ENCODE measurements at places on chromosomes 6 and 20.

GRCh38 chr6:12163149-12163548 lies 127.0 kb upstream of the EDN1 start:
- no peak for DNase-seq

DNA sequence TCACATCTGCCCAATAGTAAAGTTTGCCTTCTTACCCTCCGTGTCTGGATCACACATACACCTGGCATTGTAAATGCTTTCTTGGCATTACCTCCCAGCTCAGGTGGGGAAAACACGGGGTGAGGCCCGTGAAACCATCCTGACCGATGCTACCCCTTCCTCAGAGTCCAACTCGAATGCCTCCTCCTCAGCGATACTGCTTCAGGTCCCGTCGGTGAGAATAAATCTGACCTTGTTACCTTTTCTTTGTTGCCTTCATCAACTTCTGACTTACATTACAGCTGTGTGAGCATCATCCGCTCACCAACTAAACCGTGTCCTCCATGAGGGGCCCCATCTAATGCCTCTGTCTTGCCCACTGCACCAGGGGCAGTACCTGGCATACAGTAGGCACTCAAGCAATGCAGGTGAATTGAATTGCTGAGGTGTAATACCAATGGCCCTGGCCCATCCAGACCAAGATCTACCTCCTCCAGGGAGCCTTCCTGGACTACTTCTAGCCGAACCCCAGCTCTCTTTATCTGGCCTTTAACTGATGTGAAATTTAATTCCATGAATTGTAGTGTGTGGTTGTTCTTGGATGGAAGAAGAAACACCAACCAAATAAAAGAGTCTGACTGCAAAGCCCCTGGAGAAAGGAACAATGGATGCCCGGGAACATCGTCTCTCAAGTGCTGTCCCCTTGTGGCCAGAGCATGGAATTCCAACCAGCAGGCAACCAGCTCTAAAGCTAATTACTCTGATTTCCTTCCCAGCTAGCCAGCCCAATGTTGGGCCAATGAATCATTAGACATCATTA lies 141.5 kb downstream of the ANKRD60 start:
- DNase-seq: peak; percentile 29

DNA sequence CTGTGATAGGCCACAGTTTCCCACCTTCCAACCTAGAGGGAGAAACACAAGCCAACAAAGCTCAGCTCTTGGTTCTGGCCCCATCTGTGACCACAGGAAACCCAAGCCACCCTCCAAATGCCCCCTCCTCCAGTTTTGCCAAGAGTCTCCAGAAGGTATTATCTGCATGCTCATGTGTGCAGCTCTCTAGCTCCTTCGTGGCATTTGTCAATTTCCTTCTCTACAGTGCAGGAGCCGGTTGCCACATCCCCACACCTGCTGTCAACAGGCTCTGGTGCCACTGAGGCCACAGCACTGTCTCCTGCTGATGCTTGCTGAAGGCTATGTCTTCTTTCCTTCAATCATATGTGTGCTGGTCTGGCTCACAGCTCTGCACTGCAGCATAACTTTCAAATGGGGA lies 177.2 kb downstream of the CLIC5 start:
- DNase-seq: no peak

DNA sequence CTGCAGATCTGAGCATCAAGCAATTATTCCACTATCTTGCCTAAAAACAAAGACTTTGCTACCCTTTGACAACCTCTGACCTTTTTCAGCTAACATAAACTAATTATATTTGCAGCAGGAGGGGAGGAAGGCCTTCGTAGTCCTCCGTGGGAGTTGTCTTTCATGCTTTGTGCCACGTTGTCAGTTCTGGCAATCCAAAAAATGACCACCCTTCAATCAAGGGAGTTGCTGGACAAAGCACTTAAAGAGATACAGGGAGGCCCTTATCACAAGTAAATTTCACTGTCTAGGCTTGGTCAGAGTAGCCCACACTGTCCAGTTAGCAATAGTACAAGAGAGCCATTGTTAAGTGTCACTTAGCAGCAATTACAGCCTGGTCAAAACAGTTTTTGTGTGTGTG lies 578.9 kb downstream of the HAO1 start:
- no peak for DNase-seq

- DNase-seq: no peak
Measured at GRCh38 chr6:99252421-99252820, 97.1 kb downstream of the FAXC start.

- DNase-seq: no peak
Measured at GRCh38 chr6:149923327-149923986, 536 bp upstream of the RAET1G start.

DNA sequence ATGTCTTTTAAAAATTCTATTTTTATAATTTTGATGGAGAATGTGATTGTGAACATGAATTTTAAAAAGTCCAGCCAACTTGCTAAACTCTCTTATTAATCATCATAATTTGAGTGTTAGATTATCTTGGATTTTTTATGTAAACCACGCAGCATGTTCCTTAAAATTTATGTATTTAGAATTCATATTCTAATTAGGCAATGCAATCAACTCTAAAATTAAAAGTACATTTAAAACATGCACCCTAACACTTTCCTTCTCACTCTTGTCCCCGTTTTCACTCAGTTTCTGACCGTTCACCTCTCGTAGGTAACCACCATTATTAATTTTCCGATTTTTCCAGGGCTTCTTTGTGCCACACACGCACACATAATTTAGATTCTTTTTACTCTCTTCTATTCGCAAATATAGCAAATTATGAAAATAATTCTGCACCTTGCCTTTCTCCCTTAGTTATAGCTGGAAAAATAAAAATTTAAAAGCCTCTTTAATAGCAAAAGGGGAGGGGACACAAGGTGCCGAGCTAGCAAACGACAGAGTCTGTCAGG lies 329 bp upstream of the ZKSCAN3 start:
- DNase-seq: no peak

GRCh38 chr20:48329676-48330664 lies 497.8 kb downstream of the PREX1 start:
- peak; percentile 28 for DNase-seq

- DNase-seq: peak; percentile 88
Measured at GRCh38 chr6:30885999-30886896, 1.9 kb downstream of the DDR1 start.

DNA sequence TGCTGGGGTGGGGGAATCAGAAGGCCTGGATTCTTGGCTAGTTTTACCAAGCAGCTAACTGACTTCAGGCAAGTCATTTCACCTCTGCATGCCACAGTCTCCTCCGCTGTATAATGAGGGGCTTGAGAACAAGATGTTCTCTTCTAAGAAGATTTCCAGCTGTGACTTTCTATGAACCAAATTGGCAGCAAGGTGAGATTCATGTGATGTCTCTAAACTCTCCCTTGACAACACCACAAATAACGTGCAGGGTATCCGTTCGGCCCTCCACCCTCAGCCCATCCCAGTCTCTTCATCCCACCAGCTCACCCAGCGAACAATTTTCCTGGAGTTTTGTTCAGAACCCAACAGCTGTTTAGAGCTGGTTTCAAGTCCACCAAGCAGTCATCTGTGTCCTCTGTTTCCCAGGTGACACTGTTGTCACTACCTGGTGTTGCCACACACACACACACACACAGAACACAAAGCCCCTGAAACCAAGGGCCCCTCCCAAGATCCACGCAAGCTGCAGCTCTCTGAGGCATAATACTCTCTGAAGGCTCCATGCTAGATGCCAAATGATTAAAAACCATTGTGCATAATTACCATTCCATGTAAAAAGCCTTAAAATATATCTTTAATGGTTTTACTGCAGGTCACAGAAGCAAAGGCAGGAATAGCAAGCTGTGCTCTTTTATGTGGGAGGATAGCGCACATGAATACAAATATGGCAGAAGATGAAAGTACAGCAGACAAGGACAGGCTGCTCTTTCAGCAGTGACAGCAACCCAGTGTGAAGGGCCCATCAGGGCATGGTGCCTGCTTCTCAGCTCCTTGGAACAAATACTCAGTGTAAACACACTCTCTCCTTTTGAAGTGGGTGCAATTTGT lies 48.2 kb downstream of the ARHGAP18 start:
- DNase-seq: no peak

DNA sequence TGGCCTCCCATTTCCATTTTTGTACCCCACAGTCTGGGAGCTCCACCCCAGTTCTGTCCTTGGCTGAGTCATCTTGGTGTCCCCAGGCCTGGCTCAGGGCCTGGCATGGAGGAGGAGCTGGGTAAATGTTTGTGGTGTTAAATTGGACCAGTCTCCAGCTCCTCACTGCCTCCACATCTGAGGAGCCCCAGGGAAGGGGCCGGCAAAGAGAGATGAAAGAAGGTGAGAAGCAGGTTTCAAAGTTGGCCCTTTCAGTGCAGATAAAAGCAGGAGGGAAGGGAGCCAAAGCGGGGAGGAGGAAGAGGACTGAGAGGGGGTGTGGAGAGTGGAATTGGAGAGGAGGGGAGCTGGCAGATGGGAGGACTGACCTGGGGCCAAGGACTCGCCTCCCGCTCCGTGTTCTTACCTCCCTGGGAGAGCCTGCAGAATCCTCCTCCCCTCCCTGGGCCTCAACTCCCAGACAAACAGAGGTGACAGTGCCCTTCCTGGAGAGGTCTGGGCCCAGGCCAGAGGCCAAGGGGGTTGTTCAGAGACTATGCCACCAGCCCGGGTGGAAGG lies 89.0 kb downstream of the CD40 start:
- DNase-seq: no peak

- DNase-seq: no peak
Measured at GRCh38 chr6:165674155-165675029, 11.4 kb upstream of the PDE10A start.

GRCh38 chr6:127554435-127555006 lies 22.5 kb upstream of the C6orf58 start:
- DNase-seq: peak; percentile 36

DNA sequence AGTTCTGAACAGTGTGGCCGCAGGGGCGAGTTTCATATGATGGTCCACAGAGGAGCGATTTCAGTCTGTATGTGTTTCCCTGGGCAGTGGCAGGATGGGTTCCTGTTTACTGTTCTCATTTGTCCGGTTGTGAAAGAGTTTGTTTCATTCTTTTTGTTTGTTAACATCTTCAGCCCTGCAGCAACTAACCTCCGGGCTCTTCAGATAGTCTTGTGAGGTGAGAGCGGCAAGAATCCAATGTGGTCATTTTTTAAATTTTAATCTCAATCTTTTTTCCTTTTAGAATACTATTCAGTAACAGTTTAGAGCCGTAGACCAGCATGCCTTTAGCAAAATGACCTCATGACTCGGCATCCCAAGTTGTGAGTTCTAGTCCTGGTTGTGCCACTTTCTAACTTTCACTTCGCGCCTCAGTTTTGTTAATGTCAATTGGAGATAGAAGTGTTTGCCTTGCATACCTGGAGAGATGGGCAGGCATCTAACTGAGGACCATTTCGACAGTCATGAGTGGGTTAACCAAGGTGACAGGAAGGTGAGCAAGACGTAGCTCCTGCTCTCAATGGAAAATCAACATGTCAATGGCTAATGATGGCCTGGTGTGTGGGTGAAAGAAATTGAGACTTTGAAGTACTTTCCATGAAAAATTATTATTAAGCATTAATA lies 38.5 kb upstream of the PXDC1 start:
- no peak for DNase-seq

GRCh38 chr6:34546551-34547321 lies 9.4 kb downstream of the SPDEF start:
- DNase-seq: peak; percentile 94

DNA sequence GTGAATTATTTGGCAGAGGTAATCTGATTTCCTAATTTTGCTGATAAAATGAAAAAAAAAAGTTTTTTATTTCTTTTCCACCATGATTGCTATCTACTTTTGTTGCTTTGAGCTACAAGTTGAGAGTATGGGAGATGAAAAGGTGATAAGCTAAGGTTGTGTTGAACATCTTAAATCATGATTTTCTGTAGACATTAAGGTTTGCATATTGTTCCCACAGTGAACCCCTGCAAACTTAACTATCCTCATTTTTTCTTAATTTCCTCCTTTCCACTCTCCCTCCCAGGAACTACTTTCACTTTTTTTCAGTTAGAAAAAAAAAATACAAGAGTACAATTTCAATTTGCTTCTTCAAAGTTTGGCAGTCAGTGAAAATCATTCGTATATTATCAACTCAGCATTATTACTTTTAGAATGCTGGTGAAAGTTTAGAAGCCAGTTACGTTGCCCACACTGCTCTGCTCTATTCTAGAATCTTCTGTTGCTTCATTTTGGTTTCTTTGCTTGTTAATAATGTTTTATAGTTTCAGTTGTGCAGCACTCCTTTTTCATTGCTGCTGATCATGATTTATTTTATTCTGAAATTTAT lies 673.8 kb upstream of the CITED2 start:
- no peak for DNase-seq

DNA sequence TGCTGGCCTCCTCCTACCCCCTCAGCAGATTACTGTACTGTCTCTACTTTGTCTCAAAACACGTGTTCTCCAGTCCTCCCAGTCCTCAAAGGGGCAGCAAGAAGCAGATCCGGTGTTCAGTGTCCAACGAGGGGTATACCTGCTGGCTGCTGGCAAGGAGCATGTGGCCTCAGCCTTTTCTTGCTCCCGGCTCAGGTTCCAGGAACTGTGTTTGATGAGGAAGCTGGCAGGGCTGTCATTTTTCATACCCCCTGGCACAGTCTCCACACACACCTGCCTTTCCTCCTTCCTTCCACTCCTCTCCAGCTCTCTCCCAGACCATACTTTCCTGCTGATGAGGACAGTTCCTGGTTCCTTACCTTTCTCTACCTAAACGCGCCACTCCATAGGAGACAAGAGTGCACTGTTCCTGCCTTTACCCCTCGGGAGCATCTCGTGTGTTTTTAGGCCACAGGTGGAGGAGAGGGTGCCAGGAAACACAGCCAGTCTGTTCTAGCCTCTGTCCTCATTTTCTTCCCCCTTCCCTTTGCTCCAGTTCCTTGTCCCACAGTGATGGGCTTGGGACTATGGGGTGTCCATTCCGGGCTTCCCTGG lies 77.2 kb downstream of the SSR1 start:
- DNase-seq: no peak

DNA sequence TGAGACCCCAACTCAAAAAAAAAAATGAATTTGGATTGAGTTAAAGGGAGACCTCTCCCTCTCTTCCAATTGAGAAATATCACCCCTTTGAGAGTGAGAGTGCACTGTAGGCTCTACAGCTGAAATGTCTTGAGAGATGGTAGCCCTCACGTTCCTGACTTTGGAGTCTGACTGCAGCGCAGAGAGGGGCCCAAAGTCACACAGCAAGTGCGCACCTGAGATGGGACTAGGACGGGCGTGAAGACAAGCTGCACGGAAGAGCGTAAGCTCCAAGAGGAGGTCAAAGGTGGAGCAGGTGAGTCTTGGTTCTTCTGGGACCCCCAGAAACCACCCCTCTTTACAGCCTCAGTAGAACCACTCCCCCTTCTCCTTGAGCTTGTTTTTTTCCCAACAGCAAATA lies 643 bp downstream of the SLA2 start:
- no peak for DNase-seq

- DNase-seq: no peak
Measured at GRCh38 chr6:81944661-81945060, 192.2 kb upstream of the TENT5A start.

Measured in NCI-H2171 (cell line).